ENCODE measurements at places on chromosomes 12 and 14. TPM values are rescaled to one million over a fixed set of nuclear protein-coding genes. Genes with fewer than 3 reads are reported as not detected.

Gene NEDD8
- 107 TPM for total RNA-seq

GRCh38 chr14:39472078-39472477, 39.8 kb upstream of the FBXO33 start:
- no peak overlapping the region for H3K4me3 ChIP-seq
- no peaks in the 10 kb centered on the region for H3K27me3 ChIP-seq
- no peak overlapping the region for H3K27ac ChIP-seq
- no peak for DNase-seq
- H3K36me3 ChIP-seq: no peaks in the 10 kb centered on the region
- no peaks in the 10 kb centered on the region for H3K4me1 ChIP-seq

DNA sequence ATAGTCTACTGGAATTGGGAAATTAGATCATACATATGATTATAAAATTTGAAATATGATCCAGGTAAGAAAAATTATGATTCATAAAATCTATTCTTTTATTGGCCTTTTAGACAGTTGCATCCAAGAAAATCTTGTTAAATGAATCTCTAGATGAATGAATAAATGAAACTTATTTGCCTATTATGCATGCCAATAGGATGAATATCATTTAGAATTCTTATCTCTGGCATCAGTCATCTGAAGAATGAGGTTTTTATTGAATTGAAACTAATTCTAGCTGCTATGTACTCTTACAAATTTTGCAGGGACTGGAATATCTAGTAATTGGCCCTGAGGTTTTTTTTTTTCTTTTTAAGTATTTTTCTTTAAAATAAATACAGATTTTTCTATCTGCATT, 475.5 kb downstream of the NAV3 start:
- H3K4me3 ChIP-seq: no peak overlapping the region
- no peaks in the 10 kb centered on the region for H3K36me3 ChIP-seq
- H3K27ac ChIP-seq: no peak overlapping the region
- no peaks in the 10 kb centered on the region for H3K4me1 ChIP-seq

- H3K27me3 ChIP-seq: no peaks in the 10 kb centered on the region
- peak overlapping the region; percentile 97 for H3K27ac ChIP-seq
- H3K4me3 ChIP-seq: peak overlapping the region; percentile 84
- peaks cover 2% of the 10 kb centered on the region for H3K36me3 ChIP-seq
Observed at GRCh38 chr12:8948701-8949341, 624 bp downstream of the M6PR start.

GRCh38 chr12:22409377-22410164, 75.1 kb upstream of the ST8SIA1 start:
- DNase-seq: peak; percentile 40
- H3K27ac ChIP-seq: peak overlapping the region; percentile 83
- H3K4me3 ChIP-seq: no peak overlapping the region
- no peaks in the 10 kb centered on the region for H3K4me1 ChIP-seq
- no peaks in the 10 kb centered on the region for H3K36me3 ChIP-seq

DNA sequence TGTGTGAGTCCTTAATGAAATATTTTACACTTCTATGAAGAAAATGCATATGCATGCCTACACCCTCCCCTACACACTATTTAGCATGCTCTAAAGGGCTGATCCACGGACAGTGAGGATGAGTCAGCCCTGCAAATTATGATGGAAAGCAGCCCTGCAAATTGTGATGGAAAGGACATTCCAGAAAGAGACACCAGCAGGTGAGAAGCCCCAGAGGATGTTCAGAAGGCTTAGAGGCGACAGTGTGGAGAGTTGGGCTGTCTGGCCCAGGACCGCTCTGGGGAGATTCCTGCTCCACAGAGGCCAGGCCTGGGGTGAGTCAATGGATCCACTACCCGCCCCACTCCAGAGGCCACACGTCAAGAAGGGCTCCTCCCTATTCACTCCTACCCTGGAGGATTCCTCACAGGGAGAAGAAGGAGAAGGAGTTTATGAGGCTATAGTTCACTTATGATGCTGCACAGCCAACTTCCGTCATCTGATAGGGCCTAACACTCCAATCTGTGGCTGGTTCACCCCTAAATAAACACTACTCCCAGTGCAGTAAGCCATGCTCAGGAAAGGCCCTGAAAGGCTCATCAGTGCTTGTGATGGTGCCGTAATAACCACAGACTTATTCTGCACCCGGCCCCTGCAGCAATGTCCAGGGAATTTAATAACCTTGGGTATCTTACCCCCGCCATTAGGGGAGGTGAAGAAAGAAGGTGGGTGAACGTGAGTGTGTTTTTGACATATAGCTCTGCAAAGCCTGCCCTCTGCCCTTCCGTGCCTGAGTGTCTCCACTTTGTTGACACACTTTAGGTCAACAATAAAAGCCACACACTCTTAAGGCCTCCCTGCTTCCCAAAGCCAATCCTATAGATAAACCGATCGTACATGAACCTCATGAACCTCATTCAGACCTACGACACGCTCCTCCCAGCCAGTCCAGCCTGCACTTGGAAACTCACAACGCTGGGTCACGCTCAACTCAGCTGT, 46.4 kb downstream of the CLMN start:
- no peaks in the 10 kb centered on the region for H3K4me1 ChIP-seq
- H3K36me3 ChIP-seq: no peaks in the 10 kb centered on the region

- H3K4me3 ChIP-seq: no peak overlapping the region
- no peaks in the 10 kb centered on the region for H3K27me3 ChIP-seq
- H3K36me3 ChIP-seq: no peaks in the 10 kb centered on the region
- H3K4me1 ChIP-seq: no peaks in the 10 kb centered on the region
- no peak for DNase-seq
Observed at GRCh38 chr14:59768855-59769375, 101.7 kb downstream of the RTN1 start.

- H3K4me1 ChIP-seq: peaks cover 16% of the 10 kb centered on the region
- no peaks in the 10 kb centered on the region for H3K27me3 ChIP-seq
- no peak overlapping the region for H3K4me3 ChIP-seq
- H3K36me3 ChIP-seq: peaks cover 3% of the 10 kb centered on the region
- peak; percentile 14 for DNase-seq
Observed at GRCh38 chr12:12837025-12837812, 24.1 kb downstream of the DDX47 start.

Gene DLGAP5
- total RNA-seq: 1.3 TPM

DNA sequence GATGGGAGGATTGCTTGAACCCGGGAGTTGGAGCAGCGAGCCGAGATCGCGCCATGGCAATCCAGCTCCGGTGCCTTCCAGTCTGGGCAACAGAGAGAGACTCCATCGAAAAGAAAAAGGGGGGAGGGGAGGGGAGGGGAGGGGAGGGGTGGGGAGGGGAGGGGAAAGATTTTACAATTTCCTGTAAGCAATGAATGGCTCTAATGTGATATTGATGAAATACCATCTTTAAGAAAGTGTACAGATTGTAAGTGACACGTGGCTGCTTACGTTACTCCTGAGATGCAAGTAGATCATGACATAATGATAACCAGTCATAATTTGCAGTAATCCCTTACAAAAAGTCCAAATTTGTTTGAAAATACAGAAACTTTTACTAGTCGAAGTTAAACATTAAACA, 1.4 kb downstream of the SLC25A21 start:
- no peak overlapping the region for H3K27ac ChIP-seq
- H3K27me3 ChIP-seq: peaks cover 13% of the 10 kb centered on the region
- DNase-seq: no peak
- H3K4me3 ChIP-seq: no peak overlapping the region

Gene NPFF
- not detected for total RNA-seq
